ENCODE measurements at places on chromosomes 5 and 9.
A peak's percentile ranks its signal among the peaks of the same experiment; 100 is the strongest.

DNA sequence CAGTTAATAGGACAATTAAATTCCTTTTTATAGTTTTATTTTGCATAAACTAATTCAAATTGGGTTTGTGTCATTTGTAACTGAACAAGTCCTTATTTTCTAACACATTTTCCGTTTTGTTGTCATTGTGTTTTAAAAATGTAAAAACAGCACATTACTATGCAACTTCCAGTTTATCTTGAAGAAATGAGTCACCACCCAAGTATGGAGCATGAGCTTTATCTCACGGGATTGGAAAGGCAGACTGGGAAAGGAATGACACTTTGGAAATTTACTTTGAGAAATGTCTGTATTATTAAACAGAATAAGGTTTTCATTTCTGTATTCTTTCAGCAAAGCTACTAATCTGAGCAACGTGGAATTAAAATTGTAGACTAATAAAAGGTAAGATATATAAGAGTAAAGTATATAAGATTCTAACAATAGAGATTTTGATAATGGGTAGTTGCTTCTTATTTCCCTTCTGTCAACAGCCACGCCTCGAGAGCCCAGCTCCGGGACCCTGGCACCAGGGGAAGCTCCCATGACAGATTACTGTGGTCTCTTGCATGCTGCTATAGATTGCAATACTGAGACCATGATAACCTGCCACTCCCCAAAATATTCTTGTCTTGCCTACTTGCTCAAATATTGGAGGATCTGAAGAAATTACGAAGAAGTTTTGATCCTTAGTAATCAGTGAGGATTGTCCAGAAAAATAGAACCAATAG is 433.1 kb downstream of the CHSY3 start:
- H3K27me3 ChIP-seq = no peaks in the 10 kb centered on the region
- H3K4me1 ChIP-seq = peaks cover 2% of the 10 kb centered on the region
- no peak for DNase-seq
- no peak overlapping the region for H3K27ac ChIP-seq

GRCh38 chr5:65913519-65913918 is 12.9 kb upstream of the ERBIN start:
- no peaks in the 10 kb centered on the region for H3K27me3 ChIP-seq
- no peak for DNase-seq
- no peaks in the 10 kb centered on the region for H3K4me1 ChIP-seq
- H3K36me3 ChIP-seq = no peaks in the 10 kb centered on the region

DNA sequence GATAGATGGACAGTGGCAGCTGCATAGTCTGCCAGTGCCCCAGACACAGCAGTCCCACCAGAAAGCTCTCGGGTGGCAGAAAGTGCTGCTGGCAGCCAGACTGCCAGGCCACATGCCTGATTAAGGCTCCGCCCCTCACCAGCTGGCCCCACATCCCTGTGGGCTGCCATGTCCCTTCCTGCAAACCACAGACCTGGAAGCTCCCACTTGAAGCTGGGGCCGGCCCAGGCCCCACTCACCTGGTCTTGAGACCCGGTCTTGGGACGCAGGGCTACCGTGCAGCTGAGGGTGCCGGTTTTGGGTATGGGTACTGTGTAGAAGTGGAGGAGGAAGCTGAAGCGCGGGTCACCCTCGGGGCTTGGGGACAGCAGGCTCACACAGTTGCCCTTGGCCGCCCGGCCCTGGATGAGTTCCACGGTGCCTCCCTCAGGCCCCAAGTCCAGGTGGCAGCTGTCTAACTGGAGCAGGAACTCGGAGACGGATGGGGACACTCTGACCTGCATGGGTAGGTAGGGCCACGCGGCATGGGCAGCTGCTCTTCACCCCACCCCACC is 15.3 kb downstream of the FPGS start:
- H3K27ac ChIP-seq = no peak overlapping the region
- no peaks in the 10 kb centered on the region for H3K4me1 ChIP-seq
- DNase-seq = no peak

DNA sequence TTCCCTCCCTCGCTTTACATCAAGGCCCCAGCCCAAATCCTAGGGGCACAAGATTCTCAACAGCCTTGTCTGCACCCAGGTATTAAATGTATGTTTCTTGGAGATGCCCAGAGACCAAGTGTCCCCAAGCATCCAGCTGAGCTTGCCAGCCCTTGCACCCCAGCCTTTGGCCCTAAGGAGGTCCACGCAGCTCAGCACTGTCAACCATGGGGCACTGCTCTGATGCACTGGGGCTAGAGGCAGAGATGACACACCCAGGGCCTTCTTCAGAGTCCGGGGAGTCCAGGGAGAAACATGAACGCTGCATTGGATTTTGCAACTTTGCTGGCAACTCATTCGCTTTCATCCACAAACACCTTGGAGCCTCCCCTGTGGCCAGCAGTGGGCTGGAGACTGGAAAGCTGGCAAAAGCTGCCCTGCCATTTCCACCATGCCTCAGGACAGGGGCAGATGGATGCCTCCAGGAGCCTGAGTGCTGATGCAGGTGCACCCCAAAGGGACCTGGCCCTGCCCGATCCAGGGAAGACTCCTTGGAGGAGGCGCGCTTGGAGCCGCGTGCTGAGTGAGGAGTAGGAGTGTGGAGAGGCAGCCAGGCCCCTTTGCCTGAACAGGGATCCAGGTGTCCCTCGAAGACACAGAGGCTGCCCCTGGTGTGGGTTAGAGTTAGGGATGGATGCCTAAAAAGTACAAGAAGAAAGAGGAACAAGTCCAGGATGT is 19.3 kb downstream of the PAEP start:
- no peak for DNase-seq
- no peak overlapping the region for H3K27ac ChIP-seq
- no peak overlapping the region for H3K4me3 ChIP-seq
- no peaks in the 10 kb centered on the region for H3K4me1 ChIP-seq
- no peaks in the 10 kb centered on the region for H3K27me3 ChIP-seq

DNA sequence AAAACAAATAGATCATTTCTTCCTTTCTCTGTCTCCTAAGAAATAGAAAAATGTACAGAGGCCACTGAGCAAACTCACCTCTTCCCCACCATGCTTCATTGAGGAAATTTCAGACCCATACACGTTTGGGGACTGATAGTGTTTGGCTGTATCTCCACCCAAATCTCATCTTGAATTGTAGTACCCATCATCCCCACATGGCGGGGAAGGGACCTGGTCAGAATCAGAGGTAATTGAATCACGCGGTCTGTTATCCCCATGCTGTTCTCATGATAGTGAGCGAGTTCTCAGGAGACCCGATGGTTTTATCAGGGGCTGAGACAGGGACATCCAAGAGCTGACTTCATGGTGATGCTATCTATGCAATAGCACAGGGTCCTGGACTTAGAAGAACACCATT is 1655.8 kb downstream of the MAT2B start:
- DNase-seq = no peak
- no peak overlapping the region for H3K4me3 ChIP-seq
- H3K27ac ChIP-seq = no peak overlapping the region
- no peaks in the 10 kb centered on the region for H3K27me3 ChIP-seq
- H3K36me3 ChIP-seq = no peaks in the 10 kb centered on the region
- H3K4me1 ChIP-seq = no peaks in the 10 kb centered on the region

GRCh38 chr9:136198605-136199083 is 6.3 kb downstream of the LHX3 start:
- no peak overlapping the region for H3K4me3 ChIP-seq
- H3K36me3 ChIP-seq = no peaks in the 10 kb centered on the region
- no peak for DNase-seq
- H3K27me3 ChIP-seq = no peaks in the 10 kb centered on the region
- H3K4me1 ChIP-seq = no peaks in the 10 kb centered on the region

DNA sequence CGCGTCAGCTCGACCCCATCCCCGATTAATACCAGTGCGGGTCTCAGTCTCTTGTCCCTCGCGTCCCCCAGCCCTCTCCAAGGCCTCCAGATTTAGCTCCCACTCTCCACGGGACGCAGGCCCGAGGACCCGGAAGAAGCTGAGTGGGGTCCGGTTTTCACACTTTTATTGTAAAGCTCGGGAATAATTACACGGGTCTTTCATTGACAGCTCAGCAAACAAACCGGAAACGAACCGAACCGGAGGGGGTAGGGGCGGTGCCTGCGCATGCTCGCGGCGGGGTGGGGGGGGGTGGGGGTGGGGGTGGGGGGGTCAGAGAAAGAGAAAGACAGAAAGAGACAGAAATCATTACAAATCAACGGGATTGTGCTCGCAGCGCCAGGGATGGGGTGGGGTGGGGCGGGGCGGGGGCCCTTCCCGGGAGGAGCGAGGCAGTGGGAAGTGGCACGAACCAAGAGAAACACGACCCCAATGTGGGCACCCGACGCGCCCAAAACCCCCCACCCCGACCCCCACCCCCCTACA is 27.9 kb downstream of the PCDH1 start:
- no peaks in the 10 kb centered on the region for H3K27me3 ChIP-seq
- H3K4me1 ChIP-seq = no peaks in the 10 kb centered on the region
- H3K4me3 ChIP-seq = peak overlapping the region; percentile 83
- no peak for DNase-seq
- H3K27ac ChIP-seq = peak overlapping the region; percentile 82
- H3K36me3 ChIP-seq = no peaks in the 10 kb centered on the region

GRCh38 chr9:71524516-71524915 is 243.8 kb downstream of the CEMIP2 start:
- H3K36me3 ChIP-seq = no peaks in the 10 kb centered on the region
- H3K27me3 ChIP-seq = no peaks in the 10 kb centered on the region
- H3K4me3 ChIP-seq = no peak overlapping the region
- no peak for DNase-seq
- H3K27ac ChIP-seq = no peak overlapping the region
- no peaks in the 10 kb centered on the region for H3K4me1 ChIP-seq

GRCh38 chr9:76756941-76757673 is 7.1 kb upstream of the PCA3 start:
- no peaks in the 10 kb centered on the region for H3K36me3 ChIP-seq
- H3K4me3 ChIP-seq = no peak overlapping the region
- H3K27ac ChIP-seq = no peak overlapping the region
- no peaks in the 10 kb centered on the region for H3K4me1 ChIP-seq

- DNase-seq = no peak
- no peaks in the 10 kb centered on the region for H3K36me3 ChIP-seq
- H3K27me3 ChIP-seq = no peaks in the 10 kb centered on the region
These were observed 110.3 kb upstream of the TBC1D2 start for GRCh38 chr9:98365781-98366180.

DNA sequence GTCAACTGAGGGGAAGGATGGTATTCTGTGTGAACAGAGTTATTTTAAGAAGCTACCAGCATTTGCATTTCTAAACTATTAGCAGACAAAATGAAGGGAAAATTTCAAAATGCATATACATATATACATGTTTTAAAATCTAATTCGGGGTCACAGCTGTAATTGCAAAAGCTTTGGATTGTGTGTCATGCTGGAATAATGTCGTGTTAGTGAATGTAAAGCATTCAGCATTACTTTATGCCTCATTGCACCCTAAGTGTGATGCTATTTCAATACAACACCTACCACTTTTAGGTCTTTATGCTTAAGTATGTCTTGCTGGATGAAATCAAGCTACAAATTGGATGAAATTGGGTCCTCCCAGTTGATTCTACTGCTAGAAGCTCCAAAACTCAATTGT is 687.6 kb upstream of the MEF2C start:
- H3K36me3 ChIP-seq = no peaks in the 10 kb centered on the region
- no peak for DNase-seq
- no peaks in the 10 kb centered on the region for H3K4me1 ChIP-seq
- no peaks in the 10 kb centered on the region for H3K27me3 ChIP-seq
- H3K27ac ChIP-seq = no peak overlapping the region

Data from aorta (tissue), 5 donors.